ENCODE measurements at places on chromosomes 3 and 15. TPM values are rescaled to one million over a fixed set of nuclear protein-coding genes. Genes with fewer than 3 reads are reported as not detected.

Gene COL6A5
- total RNA-seq, result not detected

Gene EXD1
- total RNA-seq, result not detected

- no peaks in the 10 kb centered on the region for H3K36me3 ChIP-seq
- H3K27ac ChIP-seq, result no peak overlapping the region
- H3K4me3 ChIP-seq, result no peak overlapping the region
- no peaks in the 10 kb centered on the region for H3K4me1 ChIP-seq
These were observed 48.7 kb upstream of the TSC22D2 start for GRCh38 chr3:150359381-150359780.

DNA sequence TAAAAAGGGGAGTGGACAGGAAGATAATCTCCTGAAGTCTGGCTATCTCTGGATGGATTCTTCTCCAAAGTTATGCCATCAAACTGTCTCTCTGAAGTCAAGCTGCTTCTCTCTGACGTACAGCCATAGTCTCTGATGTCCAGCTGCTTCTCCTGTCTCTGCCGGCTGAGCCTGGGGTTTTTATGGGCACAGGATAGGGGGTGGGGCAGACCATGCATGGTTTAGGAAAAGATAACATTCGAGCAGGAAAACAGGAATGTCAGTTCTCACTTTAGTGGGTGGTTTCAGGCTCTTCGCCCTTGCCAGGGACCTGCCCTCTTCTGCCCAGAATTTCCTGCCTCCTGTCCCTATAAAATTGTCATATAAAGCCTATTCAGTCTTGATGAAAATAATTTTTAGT lies 110.9 kb upstream of the ROBO1 start:
- H3K4me1 ChIP-seq, result no peaks in the 10 kb centered on the region
- H3K27ac ChIP-seq, result no peak overlapping the region
- no peak overlapping the region for H3K4me3 ChIP-seq
- H3K36me3 ChIP-seq, result no peaks in the 10 kb centered on the region
